ENCODE measurements at places on chromosomes 1 and 21.
A peak's percentile ranks its signal among the peaks of the same experiment; 100 is the strongest.

DNA sequence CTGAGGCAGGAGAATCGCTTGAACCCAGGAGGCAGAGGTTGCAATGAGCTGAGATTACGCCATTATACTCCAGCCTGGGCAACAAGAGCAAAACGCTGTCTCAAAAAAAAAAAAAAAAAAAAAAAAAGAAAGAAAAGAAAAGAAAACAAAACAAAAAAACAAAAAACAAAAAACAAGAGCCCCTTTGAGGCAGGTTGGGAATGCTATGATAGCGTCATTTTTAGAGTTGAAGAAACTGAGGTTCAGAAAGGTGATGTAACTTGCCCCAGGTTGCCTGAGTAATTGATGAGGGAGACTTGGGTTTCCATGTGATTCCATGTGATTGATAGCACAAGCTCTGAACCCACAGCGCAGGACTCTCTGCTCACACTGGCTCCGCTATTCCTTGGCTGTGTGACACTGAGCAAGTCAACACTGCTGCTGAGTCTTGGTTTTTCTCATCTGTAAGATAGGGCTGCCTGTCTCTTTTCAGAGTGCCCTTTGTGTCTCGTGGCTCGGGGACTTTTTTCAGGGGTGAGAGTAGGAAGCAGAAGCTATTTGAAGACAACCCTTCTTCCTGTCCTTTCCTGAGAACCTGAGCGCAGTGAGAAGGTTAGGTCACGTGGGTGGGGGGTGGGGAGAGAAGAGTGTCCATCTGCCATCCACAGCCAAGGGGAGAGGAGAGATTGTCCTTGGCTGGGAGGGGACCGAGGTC lies 2.5 kb downstream of the CNR2 start:
- no peak for DNase-seq

DNA sequence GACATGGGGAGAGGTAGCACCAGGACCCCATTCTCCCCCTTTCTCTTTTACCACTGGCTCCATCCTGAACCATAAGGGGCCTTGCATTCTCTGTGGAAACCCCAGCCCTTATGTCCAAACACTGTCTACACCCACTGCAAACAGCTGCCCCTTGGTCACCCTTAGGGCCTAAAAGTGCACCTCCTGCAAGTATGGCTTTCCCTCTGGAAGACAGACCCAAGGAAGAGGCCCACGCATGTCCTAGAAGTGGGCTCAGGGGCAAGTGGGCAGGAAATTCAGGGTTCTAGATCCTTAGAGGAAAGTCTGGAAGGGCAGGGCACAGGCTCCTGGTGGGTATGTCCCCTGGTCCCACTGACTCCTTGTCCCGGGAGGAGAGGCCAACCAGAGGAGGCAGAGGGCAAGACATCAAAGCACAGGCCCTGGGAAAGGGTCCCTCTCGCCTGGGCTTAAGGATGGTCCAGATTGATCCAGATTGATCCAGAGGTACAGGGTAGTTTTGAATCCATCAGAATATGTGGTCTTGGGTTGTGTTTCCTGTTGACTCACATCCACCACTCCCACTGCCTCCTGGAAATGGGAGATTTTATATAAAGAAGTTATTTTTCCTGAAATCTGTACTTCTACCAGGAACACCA lies 150.9 kb downstream of the GRIK3 start:
- no peak for DNase-seq

DNA sequence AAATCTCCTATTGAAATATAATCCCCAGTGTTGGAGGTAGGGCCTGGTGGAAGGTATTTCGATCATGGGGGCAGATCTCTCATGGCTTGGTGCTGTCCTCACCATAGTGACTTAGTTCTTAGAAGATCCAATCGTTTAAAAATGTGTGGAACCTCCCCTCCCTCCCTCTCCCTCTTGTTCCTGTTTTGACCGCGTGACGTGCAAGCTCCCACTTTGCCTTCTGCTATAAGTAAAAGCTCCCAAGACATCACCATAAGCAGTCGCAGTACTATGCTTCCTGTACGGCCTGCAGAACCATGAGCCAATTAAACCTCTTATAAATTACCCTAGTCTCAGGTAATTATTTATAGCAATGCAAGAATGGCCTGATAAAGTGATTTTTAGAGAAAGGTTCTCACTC lies 10.9 kb upstream of the RGS2 start:
- DNase-seq: no peak

GRCh38 chr1:55194851-55195250 lies 20.3 kb downstream of the USP24 start:
- no peak for DNase-seq

- DNase-seq: no peak
These were observed 106.7 kb downstream of the RNF220 start for GRCh38 chr1:44511769-44512168.

DNA sequence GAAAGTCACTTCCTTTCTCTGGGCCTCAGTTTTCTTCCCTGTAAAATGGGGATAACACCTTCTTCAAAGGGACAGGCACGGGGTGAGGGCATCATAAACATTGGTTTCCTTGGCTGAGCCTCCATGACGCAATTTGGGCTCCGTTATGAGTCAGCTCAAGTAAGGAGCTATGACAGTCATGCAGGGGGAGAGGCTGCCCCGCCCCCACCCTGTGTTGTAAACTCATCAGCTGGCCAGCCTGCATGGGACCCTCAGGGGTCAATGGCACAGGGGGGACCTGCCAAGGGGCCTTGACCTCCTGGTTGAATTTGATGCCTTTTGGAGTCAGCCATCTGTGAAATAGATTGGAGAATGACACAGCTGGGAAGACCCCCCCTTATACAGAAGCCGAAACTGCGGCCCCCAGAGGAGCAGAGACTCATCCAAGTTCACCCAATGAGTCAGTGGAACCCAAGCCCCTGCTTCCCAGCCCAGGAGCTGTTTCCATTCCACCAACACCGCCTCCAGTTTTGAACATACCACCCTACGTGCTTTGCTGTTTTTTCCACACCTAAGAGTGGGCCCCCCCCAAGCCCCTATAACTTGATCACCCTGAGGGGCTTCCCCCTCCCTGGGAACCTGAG lies 36.8 kb upstream of the RUNX3 start:
- peak; percentile 40 for DNase-seq

DNA sequence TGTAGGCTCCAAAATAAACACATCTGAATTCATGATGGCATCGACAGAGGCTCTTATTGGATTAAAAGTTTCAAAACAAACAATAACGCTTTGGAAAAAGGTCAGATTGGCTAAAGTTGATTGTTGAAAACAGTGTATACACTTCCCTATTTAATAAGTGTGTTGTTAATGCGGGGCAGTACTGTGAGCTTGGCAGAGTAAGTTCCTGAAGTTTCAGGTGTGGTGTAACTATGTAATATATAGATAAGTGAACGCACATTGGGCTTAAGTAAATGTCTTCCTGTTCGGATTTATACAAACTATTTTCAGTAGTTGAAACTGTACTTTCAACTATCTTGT lies 810 bp downstream of the ZBTB37 start:
- no peak for DNase-seq

DNA sequence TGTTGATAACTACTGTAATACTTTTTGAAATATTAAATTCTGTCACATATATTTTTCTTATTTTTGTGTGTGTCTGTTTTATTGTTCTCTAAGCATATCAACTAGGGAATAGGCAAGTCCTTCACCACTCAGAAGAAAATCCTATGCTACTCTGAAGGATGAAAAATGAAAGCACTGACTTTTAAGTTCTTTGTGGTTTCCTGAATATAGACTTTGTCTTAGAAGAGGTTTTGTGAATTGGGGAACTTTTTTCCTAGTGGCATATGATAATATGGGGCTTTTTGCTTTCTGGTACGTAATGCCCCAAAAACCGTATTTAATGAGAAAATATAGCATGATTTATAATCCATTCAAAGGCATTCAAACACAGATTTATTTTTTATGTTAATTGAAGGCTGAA lies 136.0 kb downstream of the SNX7 start:
- DNase-seq: no peak

GRCh38 chr1:187794561-187794960 lies 965.8 kb downstream of the PLA2G4A start:
- DNase-seq: no peak

GRCh38 chr1:49026230-49026811 lies 249.6 kb upstream of the BEND5 start:
- no peak for DNase-seq

DNA sequence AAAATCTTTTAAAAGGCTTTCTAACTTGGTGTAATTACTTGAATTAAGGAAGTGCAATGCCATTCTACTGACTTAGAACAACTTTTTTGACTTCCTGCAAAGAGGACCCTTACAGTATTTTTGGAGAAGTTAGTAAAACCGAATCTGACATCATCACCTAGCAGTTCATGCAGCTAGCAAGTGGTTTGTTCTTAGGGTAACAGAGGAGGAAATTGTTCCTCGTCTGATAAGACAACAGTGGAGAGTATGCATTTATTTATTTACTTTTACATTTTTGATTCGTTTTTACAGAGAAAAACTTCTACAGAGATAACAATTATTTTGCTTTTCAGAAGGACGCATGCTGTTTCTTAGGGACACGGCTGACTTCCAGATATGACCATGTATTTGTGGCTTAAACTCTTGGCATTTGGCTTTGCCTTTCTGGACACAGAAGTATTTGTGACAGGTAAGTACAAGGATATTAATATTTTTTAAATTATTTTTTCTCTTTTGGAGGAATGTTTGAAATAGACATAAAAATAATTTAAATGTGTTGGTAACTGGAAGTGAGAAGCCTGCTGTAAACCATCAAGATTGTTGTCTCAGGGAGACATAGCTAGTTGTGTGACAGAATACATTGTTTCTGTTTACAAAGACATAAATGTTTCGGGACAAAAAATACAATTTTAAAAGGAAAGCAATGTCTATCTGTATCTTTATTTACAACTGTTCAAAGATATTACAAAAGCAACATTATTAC lies at the start of gene PTPRC:
PTPRC (plus strand) TSS at position 147 of the 742 bp plus-strand sequence; CDS start at position 376, 229 bp downstream.
- no peak for DNase-seq

DNA sequence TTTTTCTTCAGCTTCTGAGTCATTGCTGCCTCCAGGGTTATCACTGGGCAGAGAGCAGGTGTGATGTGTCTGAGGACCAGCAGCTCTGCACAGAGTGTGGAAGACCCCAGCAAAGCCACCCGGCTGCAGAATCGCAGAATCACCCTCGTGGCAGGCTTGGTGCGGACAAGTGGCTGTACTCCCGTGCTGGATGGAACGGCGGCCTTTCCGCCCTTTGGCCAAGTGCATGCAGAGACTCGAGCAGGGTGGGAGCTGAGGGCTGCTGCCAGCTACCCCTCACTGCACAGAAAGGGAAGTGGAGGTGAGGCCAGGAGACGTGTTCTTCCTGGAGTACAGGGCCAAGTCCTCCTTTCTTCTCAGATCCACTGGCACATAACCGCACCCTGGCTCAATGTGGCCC lies 162.5 kb downstream of the PCBP3 start:
- DNase-seq: no peak

GRCh38 chr1:99590578-99591209 lies 55.2 kb upstream of the PALMD start:
- DNase-seq: no peak

GRCh38 chr21:19547951-19548840 lies 1144.6 kb upstream of the TMPRSS15 start:
- DNase-seq: no peak

GRCh38 chr1:55707196-55707595 lies 492.0 kb upstream of the USP24 start:
- no peak for DNase-seq

- DNase-seq: no peak
These were observed 1183.7 kb downstream of the MRPL39 start for GRCh38 chr21:24423546-24423945.

GRCh38 chr1:154760469-154760933 lies 109.6 kb downstream of the KCNN3 start:
- peak; percentile 75 for DNase-seq

DNA sequence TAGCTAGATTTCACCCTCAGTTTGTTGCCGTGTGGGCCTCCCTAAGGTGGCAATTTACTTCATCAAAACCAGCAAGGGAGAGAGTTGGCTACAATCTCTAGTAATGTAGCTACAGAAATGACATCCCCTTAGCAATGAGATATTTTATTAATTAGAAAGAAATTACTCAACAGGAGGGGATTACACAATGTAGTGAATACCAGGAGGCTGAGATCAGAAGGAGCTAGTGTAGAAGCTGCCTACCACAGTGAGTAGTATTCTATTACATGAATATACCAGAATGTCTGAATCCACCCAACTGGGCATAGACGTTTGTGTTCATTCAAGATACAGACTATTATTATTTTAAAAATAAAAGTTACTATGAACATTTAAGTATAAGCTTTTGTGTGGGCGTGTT lies 868.2 kb upstream of the CXADR start:
- DNase-seq: no peak

DNA sequence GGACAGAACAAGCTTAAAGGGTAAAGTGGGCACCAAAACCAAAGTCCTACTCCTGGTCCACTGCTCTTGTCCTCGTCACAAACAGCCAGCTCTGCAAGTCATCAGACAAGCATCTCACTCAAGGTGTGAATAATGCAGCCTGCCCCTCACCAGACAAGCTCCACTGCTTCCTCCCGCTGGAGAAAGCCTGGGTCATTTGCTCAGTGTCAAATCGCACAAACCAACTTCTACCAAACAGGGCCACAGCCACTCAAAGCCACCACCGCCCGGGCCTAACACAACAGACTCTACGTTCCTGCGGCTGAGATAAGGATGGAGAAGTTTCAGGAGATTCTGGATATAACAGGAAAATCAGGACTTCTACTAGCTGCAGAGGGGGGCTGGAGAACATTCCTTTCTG lies 3.3 kb downstream of the SSBP3 start:
- DNase-seq: no peak

DNA sequence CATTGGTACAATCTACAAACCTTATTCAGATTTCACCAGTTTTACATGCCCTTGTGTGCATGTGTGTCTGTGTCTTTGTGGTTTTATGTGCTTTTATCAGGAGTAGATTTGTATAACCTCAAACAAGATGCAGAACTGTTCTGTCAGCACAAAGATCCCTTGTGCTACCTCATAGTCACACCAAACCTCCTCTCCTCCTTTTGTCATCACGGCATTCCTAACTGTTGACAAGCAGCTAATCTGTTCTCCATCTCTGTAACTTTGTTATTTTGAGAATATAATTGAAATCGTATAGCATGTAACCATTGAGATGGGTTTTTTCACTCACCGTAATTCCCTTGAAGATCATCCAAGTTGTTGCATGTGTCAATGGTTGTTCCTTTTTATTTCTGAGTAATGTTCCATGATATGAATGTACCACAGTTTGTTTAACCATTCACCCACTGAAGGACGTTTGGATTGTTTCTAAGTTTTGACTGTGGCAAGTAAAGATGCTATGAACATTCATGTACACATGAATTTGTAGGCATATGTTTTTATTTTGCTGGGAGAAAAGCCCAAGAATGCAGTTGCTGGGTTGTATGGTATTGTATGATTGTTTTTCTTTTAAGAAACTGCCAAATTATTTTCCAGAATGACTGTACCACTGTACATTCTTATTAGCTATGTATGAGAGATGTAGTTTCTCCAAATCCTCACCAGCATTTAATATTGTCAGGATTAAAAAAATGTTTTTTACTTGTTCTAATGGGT lies 78.1 kb upstream of the B3GALT2 start:
- DNase-seq: no peak

- no peak for DNase-seq
These were observed 14.4 kb downstream of the S100A16 start for GRCh38 chr1:153598309-153599172.

GRCh38 chr1:167110586-167110985 lies 16.7 kb downstream of the STYXL2 start:
- DNase-seq: no peak

- no peak for DNase-seq
These were observed 76.7 kb downstream of the NFASC start for GRCh38 chr1:204947338-204947737.

All from effector memory CD4-positive, alpha-beta T cell (primary cell).